NCI-H460 (cell line): ENCODE measurements at places on chromosomes 4 and X. TPM values are rescaled to one million over a fixed set of nuclear protein-coding genes. Genes with fewer than 3 reads are reported as not detected.

DNA sequence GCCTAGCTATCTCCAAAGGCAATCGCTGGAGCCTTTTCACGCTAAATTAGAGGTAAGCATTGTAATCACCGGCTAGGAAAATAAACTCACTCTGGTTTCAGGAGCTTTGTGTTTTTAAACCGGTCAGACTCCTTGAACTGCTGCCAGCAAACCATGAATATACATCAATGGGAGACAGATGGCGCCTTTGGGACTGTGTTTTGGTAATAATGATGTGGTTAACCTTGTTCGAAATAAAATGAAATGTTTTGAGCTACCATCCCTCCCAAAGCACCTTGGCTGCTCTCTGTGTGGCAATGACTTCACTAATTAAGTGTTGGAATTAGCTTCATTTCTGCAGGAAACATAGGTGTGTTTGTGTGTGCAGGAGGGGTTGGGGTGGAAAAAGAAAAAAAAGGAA lies 65.3 kb downstream of the CLNK start:
- DNase-seq = no peak

DNA sequence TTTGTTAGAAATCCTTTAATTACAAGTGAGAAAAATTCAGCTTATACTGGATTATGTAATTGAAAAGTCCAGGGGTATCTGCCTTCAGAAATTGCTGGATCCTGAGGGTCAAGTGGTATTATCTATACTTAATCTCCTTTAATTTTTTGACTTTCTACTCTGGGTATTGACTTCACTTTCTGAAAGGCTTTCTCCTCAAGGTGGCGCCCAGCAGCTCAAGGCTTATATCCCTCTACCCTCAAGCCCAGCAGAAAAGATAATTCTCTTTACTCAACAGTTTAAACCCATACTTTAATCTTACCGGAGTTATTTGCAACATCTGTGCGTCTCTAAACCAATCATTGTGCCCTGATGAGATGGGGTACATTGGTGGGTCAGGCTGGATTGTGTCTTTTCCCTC lies 129.5 kb downstream of the LARP7 start:
- DNase-seq = no peak

- DNase-seq = no peak
Observed at GRCh38 chrX:94908171-94908570, 1234.2 kb downstream of the FAM133A start.

Gene OPRPN
- total RNA-seq = not detected in 2 replicates
